ENCODE measurements at places on chromosomes 3 and 15.

- DNase-seq = no peak
These were observed 11.6 kb upstream of the HGD start for GRCh38 chr3:120693439-120694171.

- DNase-seq = no peak
These were observed 74.1 kb downstream of the GAP43 start for GRCh38 chr3:115697263-115698053.

DNA sequence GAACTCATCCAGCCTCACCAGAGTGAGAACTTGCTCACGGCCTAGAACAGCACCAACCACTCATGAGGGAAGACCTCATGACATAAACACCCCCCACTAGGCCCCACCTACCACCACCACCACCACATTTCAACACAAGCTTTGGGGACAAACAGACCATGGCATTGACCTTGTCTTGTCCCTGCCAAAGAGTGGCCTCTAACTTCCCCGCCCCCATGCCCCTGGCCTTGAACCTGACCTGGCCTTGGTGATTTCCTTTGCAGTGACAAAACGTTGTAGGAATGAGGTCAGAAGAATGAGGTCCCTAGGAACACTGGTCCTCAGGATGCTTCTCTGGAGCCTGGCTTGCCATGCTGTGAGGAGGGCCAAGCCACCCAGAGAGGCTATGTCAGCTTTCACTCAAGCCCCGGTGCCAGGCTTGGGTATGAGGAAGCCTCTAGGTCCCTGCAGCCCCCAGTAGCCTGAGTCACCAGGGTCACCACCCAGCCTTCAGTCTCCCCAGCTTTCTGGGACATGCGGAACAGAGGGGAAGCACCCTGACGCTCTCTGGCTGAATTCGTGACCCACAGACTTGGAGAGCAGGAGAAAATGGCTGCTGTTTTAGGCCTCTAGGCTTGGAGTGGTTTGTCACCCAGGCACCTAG is 57.9 kb downstream of the TPRA1 start:
- DNase-seq = no peak

- DNase-seq = no peak
These were observed 54.0 kb downstream of the DAPK2 start for GRCh38 chr15:63992300-63992699.

DNA sequence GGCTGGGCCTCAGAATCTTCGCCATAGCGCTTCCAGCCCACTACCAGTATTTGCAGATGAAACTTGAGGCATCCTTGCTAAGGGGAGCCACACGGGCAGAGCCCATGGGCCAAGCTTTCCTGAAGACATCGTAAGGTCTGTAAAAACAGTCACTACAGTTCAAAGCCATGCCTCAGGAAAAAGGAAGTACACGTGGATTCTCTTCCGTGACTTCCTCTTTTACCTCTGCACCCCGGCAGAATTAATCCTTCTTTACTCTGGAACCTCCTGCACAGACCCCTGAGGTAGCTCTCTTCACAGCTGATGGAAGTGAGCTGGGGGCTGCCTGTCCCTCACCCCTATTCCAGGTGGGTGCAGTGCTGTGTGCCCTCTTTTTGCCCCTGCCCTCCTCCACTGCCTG is 129.2 kb downstream of the CHDH start:
- DNase-seq = no peak

- no peak for DNase-seq
These were observed 677 bp downstream of the POLQ start for GRCh38 chr3:121545049-121545573.

- DNase-seq = no peak
These were observed 432 bp upstream of the LPP start for GRCh38 chr3:188153437-188154013.

DNA sequence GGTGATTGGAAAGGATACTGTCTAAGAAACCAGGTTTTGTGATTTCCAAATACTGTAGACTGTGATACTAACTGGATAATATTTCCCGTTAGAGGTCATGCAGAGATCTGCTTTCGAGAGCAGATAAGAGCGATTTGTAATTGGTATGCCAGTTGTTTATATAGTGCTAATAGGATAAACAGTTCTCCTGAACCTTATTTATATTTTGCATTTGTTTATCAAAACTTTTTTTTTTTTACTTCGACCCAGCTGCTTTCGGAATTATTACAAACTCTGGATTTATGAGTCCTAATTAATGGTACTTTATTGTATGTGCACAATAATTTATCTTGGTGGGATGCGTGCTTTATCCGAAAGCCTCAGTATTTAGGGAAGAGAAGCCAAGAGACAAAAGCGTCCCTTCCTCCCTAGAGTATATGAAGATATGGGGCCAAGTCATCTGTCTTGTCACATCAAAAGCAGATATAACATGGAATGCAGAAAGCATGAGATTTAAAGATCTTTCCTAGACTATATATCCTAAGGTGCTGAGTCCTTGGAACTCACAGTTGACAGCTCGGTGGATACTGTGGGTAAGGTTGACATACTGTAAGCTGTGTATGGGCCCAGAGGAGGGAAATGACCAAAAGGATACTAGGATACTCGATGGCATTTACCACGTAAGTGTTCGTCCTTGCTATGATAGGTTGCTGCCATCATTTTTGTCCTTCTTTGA is 62.2 kb downstream of the SMAD6 start:
- no peak for DNase-seq

- DNase-seq = no peak
These were observed 1.3 kb downstream of the ELL3 start for GRCh38 chr15:43775411-43775965.

DNA sequence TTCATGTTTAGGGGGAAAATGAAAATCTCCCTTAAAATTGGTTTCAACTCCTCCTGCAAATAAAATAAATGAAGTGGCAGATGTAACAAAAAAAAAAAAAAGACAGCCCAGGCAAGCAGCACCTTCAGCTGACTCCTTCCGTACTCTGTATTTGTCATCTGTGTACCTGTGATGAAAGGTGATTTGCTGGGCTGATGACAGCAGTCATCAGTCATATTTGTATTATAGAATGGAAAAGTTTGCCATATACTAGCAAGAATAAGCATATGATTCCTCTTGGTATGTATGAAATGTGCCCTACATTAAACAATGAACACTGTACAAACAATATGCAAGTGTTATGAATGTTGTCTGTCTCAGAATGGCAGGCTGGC is 44.1 kb upstream of the WWTR1 start:
- no peak for DNase-seq

GRCh38 chr15:38486936-38487335 is 33.0 kb downstream of the FAM98B start:
- no peak for DNase-seq

- DNase-seq = no peak
These were observed 82.4 kb upstream of the PRR23C start for GRCh38 chr3:139127101-139127500.

DNA sequence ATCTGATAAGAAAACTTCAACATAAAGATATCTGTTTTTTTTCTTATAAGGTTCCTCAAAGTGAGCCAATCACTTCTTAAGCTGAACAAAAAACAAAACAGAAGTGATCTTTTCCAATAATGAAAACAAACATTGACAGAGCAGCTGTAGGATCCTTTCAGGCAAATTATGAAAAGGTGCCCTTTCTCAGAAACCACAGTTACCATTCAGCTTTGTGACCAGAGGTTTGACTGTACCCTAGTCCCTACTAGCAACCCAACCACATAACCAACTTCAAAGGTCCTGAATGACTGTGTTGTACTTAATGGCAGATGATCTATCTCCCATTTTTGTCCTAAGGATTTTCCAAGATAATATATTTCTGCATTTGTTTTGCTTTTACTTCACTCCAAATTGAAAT is 39.4 kb upstream of the CCR2 start:
- no peak for DNase-seq

- DNase-seq = peak; percentile 7
These were observed 48.2 kb upstream of the IGF1R start for GRCh38 chr15:98599909-98600691.

- DNase-seq = no peak
These were observed 44.9 kb downstream of the IL1RAP start for GRCh38 chr3:190558796-190559195.

- DNase-seq = no peak
These were observed 185.3 kb upstream of the NECTIN3 start for GRCh38 chr3:110886222-110886893.

DNA sequence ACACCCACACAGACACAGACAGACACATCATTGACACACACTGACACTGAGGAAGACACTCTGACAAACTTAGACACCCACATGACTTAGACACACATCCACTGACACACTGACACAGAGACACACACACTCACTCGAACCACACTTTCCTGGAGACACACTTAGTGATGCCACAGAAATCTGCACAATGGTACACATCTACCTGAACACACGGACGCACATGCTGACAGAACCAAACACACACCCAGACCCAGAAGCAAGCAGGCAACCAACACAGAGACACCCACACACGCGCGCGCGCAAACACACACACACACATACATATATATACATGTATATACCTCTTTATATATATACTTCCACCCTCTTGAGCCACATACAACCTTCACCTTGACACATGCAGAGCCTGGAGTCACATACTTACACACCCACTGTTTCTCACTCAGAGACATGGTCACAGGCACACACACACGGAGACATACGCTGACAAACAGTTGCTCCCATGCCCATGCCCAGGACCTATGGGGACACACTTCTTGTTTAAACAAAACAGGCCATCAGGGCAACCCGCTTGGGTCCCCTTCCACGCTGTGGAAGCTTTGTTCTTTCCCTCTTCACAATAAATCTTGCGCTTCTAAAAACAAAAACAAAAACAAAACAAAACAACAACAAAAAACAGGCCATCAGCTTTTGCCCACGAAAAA is 913 bp upstream of the SCN5A start:
- DNase-seq = no peak

DNA sequence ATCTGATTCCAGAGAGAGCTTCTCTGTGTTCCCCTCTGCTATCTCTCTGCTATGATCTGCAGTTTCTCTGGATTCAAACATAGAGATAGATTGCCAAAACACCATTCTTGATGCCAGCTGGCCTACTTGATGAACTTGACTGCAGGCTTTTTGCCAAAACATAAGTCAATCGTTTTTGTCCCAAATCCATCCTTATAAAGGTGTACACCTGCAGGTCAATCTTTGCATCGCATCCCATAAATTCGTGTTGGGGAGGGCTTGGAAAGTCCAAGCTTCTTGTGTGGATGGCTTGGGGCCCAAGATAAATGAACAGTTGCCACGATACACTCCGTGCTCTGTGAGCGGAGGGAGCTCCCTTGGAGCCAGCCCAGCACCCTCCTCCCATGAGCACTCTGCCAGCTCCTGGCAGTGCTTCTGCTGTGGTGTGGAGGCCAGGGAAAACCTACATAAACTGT is 2.7 kb downstream of the CERS3 start:
- no peak for DNase-seq

DNA sequence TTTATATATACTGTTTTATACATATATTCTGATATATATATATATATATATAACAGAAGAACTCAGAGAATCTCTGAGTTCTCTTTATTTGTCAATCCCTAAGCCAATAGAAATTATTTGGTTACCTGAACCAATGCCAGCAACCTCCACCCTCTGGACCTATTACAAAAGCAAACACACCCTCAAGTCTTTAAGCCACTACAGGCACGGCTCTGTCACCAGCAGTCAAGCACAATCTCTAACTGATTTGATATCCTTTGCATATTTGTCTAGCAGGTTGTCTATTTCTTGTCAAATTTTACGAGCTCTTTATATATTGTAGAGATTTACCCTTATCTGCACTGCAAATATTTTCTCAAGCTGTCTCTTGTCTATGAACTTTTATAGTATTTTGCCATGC is 66.6 kb upstream of the TOPAZ1 start:
- DNase-seq = no peak

GRCh38 chr3:184651904-184652303 is 60.0 kb downstream of the MAGEF1 start:
- no peak for DNase-seq

DNA sequence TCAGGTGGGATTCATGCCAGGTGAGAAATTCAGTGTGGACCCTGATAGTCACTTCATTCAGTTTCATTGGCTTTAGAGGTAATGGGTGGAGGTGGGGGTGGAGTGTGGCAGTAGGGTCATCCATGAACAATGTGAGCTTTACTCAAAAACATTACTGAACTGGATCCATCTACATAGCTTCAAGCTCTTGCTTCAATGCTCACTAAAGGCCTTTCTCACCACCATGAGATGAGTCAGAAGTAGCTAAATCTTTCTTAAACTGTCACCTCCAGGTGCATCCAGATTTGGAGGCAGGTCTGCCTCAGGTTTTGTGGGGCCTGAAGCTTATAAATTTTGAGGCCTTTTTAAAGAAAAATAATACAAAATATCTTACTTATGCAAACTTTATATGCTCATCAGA is 363.6 kb downstream of the CHST2 start:
- DNase-seq = no peak

DNA sequence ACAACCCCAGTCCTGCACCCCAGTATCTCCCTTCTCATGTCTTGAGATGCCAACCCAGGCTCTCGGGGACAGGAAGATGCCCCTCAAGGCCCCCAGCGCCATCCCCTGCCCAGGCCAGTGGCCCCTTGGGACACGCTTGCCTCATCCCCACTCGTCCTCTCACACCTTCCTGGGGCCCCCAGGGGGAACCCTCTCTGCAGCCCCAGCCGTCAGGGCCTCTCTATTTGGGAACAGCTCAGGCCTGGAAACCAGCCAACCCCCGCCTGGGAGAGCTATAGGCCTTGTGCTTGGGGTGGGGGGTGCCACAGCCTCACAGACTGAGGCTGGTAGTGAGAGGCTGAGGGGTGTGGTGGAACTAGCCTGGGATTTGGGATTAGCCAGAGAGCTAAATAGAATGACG is 7.8 kb downstream of the LINGO1 start:
- no peak for DNase-seq

DNA sequence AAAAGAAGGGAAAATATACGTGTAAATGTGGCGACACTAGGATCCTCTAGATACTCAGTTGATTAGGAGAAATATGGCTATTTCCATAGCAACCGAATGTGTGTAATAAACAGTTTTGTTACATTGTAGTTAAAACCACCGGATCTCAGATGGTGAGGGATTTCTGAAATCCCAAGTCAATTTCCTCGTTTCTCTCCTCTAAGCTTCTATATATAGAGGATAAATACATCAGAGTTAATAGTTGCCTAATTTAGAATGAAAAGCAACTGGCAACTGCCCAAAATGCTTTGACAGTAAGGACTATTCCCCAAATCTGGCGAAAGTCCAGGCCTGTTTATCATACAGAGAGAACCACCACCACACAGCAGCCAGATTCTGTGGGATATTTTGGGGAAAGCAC is 112.6 kb downstream of the GABRB3 start:
- no peak for DNase-seq
